ENCODE measurements at places on chromosomes 7 and 10. TPM values are rescaled to one million over a fixed set of nuclear protein-coding genes. Genes with fewer than 3 reads are reported as not detected.

DNA sequence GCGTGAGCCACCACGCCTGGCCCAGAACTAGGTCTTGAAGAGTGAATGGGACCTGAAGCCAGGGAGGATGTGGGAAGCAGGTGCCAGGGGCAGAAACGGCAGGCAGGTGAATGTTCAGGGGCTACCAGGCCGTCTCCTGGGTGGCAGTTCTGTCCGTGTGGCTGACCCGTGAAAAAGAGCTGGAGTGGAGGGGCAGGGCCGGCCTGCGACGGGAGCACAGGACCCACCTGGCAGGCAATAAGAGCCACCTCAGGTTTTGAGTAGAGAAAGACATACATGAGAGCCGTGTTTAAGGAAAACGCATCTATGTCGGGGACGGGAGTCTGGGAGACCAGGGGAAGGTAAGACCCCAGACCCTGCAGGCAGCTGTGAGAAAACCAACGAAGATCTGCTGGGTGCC lies 70.7 kb upstream of the ATP6V0A4 start:
- no peak overlapping the region for H3K4me3 ChIP-seq
- H3K27ac ChIP-seq, result no peak overlapping the region
- DNase-seq, result no peak

DNA sequence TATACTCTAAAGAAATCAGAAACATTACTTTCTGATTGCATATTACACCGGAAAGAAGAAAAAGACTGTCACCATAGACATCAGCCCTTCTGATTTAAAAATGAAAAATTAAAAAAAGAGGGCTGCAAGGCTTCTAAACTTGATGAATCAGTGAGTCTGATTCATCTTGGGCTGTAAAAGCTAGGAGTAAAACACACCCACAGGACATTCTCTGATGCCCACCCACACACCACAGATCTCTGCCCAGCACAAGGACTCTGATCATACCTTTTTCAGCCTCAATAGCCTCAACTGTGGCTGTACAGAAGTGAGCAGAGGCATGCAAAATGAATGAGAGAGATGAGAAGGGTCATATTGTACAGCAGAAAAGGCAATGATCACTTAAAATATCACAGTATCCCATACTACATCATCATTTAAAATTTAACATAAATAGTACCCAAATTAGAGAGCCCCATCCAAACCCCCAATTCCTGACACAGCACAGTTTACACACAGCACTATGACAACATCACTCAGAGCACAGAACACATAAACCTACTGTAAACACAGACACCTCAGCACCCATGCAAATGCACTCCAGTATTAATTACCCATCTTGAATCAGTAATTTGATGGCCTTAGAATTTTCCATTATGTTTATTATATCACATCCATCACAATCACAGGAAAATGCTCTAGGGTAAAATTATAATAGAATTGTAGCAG lies 6.4 kb upstream of the MSS51 start:
- peaks cover 24% of the 10 kb centered on the region for H3K4me1 ChIP-seq
- H3K27ac ChIP-seq, result peak overlapping the region; percentile 46
- no peak overlapping the region for H3K4me3 ChIP-seq
- peak; percentile 76 for DNase-seq
- no peaks in the 10 kb centered on the region for H3K27me3 ChIP-seq
- H3K36me3 ChIP-seq, result peaks cover 25% of the 10 kb centered on the region

DNA sequence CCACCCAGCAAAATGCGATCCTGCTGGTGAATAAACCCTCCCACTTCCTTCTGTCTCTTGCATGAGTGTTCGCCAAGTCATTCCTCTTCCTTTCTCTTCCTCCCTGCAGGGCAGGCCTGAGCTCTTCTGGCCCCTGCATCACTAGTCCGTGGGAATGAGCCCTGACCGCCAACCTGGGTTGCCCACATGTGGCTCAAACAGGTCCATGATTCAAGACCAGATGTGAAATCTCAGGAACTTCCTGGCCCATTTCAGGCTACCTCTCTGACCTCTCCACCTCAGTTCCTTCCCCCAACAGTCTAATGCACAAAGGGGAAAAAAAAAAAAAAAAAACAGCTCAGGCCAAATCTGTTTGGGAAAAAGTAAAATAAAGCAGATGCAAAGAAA lies 5.4 kb upstream of the YWHAG start:
- H3K27ac ChIP-seq, result peak overlapping the region; percentile 42
- H3K36me3 ChIP-seq, result no peaks in the 10 kb centered on the region
- DNase-seq, result no peak
- no peak overlapping the region for H3K4me3 ChIP-seq

Gene GPER1
- 10.3 TPM for total RNA-seq

DNA sequence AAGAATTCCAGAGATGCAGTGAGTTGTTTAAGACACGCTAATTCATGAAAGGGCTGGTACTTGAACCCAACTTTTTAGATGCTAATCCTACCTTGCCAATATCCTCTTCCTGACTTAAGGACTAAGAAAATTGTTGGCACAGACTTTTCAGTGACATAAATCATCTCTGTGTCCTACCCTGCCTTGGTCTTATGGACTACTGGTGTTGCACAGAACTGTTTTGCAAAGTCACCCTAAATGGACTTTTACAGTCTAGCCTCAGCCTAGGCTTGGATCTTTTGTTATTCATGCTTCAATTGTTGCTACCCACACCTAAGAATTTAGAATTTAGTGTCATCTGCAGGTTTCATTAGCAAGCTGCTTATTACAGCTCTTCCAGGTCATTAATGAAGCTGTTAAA lies 112.7 kb downstream of the SORCS1 start:
- no peak overlapping the region for H3K4me3 ChIP-seq
- H3K36me3 ChIP-seq, result no peaks in the 10 kb centered on the region
- no peak overlapping the region for H3K27ac ChIP-seq
- no peaks in the 10 kb centered on the region for H3K27me3 ChIP-seq

GRCh38 chr10:93083743-93084539 lies 10.2 kb downstream of the CYP26A1 start:
- no peaks in the 10 kb centered on the region for H3K36me3 ChIP-seq
- no peak for DNase-seq
- no peaks in the 10 kb centered on the region for H3K27me3 ChIP-seq
- no peak overlapping the region for H3K4me3 ChIP-seq
- H3K27ac ChIP-seq, result no peak overlapping the region
- peaks cover 14% of the 10 kb centered on the region for H3K4me1 ChIP-seq

GRCh38 chr10:31757831-31758230 lies 170.8 kb downstream of the ARHGAP12 start:
- no peaks in the 10 kb centered on the region for H3K36me3 ChIP-seq
- no peak overlapping the region for H3K4me3 ChIP-seq
- no peaks in the 10 kb centered on the region for H3K27me3 ChIP-seq

GRCh38 chr7:20241194-20241910 lies 24.2 kb upstream of the MACC1 start:
- DNase-seq, result peak; percentile 44
- no peaks in the 10 kb centered on the region for H3K36me3 ChIP-seq
- H3K27ac ChIP-seq, result peak overlapping the region; percentile 83
- no peak overlapping the region for H3K4me3 ChIP-seq

- no peak overlapping the region for H3K27ac ChIP-seq
- no peaks in the 10 kb centered on the region for H3K36me3 ChIP-seq
- no peaks in the 10 kb centered on the region for H3K4me1 ChIP-seq
- DNase-seq, result peak; percentile 94
- no peaks in the 10 kb centered on the region for H3K27me3 ChIP-seq
Observed at GRCh38 chr7:51351661-51352060, 35.1 kb upstream of the COBL start.

Gene SNX10
- total RNA-seq, result 1.2 TPM

Gene AIFM2
- 14.4 TPM for total RNA-seq

Gene UCMA
- not detected for total RNA-seq

Measured in osteoblast (primary cell).